ENCODE measurements at places on chromosomes 16 and 17. TPM values are rescaled to one million over a fixed set of nuclear protein-coding genes. Genes with fewer than 3 reads are reported as not detected.
A peak's percentile ranks its signal among the peaks of the same experiment; 100 is the strongest.

The ABCA5 gene
- total RNA-seq: 27.0 TPM

DNA sequence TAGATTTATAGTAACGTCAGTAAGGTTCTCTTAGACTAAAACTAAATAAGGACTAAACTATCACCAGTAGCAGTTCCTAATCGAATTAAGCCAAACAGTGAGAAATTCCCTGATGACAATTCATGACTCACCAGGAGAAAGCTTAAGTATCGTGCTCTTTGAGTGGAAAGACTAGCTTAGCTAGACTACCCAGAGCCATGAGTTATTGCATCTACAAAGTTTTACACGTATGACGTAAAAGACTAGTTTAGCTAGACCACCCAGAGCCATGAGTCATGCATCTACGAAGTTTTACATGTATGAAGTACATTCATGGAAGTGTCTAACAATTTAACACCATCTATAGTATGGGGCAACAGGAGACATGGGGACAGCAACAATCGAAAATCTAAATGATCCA lies 36.6 kb downstream of the UBE2G1 start:
- DNase-seq: no peak

- peak; percentile 75 for DNase-seq
These were observed 167.7 kb upstream of the CIBAR2 start for GRCh38 chr16:85279825-85280545.

DNA sequence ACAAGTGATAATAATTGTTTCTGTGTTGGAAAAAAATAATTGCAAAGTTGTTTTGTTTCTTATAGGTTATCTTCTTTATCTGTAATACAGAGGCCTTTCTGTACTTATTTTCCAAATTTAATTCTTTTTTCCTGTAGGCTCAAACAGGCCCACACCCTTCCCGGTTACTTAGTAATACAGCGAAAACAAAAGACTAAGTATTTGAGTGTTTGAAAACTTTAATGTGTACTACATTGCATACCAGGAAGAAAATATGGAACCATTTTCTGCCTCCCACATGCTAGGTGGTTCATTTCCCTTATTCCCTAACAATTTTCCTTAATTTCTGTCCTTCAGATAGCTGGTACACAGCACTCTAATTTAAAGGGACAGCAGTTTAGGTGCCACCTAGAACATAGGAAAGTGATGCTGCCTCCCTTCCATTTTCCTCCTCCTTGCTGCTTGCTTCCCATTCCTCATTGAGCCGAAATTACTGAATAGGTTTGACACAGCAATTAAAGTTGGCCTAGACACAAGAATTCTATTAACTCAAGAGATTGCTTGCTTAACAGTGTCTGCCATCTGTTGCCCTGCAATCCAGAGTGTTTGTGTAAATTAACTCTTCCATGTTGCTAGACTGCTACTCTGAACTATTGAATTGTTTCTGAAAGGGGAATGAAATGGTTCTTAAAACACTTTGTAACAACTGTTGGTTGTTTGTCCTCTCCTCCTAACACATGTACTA lies 24.2 kb downstream of the CYB5B start:
- no peak for DNase-seq

DNA sequence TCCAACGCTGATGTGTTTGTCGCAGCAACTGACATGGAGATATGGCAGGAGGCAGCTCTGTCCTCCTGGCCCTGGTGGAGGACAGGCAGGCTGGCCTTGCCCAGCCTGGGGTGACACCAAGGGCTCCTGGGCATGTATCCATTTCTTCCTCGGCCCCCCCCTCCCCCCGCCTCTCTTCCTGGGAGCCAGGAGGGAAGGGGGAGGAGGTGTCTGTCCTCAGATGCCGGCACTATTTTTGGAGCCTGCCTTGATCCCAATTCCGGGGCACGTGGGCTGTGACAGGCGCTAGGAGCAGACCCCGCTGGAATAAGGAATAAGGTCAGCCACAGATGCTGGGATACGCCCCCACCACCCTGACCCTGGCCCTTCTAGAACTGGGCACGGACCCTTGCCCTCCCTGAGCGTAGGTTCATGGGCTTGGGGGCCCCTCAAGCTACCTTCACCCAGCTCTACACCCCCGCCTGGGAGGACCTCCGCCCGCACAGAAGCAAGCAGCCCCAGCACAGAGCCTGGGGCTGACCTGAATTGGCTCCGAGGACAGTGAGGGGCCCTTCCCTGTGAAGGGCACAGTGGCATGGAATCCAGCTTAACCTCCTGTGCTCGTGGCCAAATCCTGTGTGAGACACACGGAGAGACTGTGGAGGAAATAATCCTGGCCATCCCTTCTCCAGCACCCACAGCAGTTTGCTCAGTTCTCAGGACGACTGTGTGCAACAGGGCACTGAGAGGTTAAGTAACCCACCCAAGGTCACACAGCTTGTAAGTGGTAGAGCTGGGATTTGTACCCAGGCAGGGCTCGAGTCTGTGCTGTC lies 24.1 kb downstream of the SEC14L5 start:
- DNase-seq: peak; percentile 80

The SMARCE1 gene
- 59.8 TPM for total RNA-seq

GRCh38 chr17:66307257-66307656 lies 4.8 kb downstream of the PRKCA start:
- no peak for DNase-seq

The SMYD4 gene
- total RNA-seq: 6.9 TPM

The TP53TG3D gene
- 0.40 TPM for total RNA-seq

The DRC3 gene
- total RNA-seq: 1.5 TPM

GRCh38 chr17:82444941-82445521 lies 5.5 kb downstream of the CYBC1 start:
- peak; percentile 57 for DNase-seq

The CTU2 gene
- 22.7 TPM for total RNA-seq

DNA sequence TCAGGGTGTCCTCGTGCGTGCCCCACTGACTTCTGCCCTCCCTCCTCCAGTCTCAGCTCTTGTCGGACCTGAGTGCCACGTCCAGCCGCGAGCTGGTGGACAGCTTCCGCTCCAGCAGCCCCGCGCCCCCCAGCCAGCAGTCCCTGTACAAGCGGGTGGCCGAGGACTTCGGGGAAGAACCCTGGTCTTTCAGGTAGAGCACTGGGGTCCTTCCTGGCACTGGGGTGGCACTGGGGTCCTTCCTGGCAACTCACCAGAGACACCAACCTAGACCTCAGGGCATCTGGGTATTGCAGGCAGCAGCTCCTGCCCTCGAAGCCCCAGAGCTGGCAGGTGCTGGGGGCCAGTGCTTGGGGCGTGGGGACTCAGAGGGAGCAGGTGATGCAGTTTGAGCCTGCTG lies 25.0 kb downstream of the SGSH start:
- no peak for DNase-seq

GRCh38 chr16:48218473-48218872 lies 25.6 kb upstream of the LONP2 start:
- DNase-seq: no peak

The MLX gene
- 72.3 TPM for total RNA-seq

The SLC22A31 gene
- not detected for total RNA-seq

The RECQL5 gene
- 14.3 TPM for total RNA-seq

The CRHR1 gene
- not detected for total RNA-seq

- DNase-seq: no peak
These were observed 4.7 kb downstream of the RPL13 start for GRCh38 chr16:89565256-89565505.

DNA sequence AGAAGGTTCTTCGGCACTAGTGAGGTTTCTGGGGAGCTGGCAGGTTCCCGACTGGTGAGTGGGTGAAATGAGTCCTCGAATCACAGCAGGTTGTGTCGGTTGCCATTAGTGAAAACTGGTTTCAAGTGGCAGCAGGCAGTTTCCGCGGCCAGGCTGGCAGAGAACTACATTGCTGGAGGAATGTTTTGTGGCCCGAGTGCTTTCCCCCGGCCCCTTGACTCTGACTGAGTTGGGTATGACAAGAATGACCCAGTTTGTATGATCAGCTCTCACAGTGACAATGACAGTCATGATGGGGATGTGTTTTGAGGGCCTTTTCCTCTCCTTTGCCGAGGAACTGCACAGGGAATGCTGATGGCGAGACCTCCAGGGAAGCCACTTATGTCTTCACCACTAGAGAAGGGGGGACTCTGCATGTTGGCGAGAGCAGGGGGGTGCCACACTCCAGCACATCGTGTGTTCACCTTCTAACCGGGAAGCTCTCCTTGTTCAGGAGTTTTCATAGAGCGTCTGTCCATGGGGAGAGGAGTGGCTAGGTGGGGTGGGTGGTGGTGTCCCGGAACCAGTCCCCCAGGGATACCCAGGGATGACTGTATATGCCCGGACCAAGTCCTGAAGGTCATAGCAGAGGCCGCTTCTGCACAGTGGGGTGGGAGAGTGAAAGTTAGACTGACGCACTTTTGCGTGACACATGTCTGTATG lies 206.0 kb upstream of the CHMP6 start:
- DNase-seq: no peak

The KIAA0513 gene
- total RNA-seq: 9.5 TPM

The DNAH3 gene
- 1.1 TPM for total RNA-seq

- peak; percentile 30 for DNase-seq
These were observed 50.0 kb downstream of the NXN start for GRCh38 chr17:929586-929985.

The ZPBP2 gene
- total RNA-seq: not detected

The DNASE1L2 gene
- total RNA-seq: 0.47 TPM

DNA sequence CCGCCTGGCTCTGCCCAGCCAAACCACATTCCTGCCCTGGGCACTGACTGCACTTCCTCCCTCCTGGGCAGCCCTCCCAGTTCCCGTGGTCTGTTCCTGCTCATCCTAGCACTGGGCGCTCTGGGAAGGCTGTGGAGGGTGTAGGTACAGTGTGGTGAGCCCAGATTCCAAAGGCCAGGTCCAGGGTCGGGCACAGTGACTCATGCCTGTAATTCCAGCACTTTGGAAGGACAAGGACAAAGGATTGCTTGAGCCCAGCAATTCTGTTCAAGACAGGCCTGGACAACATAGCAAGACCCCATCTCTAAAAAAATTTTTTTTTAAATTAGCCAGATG lies 30.6 kb downstream of the C16orf74 start:
- peak; percentile 43 for DNase-seq

DNA sequence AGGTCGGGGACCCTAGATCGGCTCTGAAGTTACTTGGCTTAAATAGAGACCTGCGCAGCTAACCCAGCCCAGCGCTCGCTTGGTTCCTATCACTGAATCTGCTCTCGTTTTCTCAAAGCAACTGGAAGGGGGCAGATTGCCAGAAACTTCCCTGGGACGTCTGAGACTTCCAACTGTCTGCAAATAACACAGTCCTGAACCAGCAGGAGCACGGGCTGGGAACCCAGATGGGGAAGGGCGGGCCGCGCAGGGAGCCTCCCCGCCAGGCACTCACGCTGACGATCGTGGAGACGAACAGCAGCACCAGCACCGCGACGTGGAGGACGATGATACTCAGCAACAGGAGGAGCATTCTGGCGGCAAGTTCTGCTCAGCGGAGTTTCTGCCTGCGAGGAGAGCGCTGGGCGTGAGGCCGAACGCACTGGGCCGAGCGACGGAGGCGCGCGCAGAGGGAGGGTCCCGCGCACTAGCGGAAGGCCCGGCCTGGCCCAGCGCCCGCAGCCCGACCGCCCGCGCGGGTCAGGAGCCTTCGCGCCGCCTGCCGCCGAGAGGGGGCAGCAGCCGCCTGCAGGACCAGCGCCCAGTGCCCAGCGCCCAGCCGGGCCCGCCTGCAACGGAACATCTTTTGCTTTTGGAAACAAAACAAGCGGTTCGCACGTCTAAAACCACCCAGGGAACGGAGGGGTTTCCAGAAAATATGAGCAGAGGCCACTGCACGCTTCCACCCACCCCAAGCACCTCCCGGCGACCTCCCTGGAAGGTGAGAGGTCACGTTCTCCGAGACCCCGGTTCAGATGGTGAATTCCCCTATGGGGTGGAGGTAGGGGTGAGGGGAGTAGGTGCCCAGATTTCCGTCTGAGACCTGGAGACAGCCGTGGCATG lies 4.5 kb downstream of the PMP22 start:
- peak; percentile 96 for DNase-seq

The ABCA8 gene
- total RNA-seq: 38.6 TPM

The C17orf50 gene
- total RNA-seq: not detected

DNA sequence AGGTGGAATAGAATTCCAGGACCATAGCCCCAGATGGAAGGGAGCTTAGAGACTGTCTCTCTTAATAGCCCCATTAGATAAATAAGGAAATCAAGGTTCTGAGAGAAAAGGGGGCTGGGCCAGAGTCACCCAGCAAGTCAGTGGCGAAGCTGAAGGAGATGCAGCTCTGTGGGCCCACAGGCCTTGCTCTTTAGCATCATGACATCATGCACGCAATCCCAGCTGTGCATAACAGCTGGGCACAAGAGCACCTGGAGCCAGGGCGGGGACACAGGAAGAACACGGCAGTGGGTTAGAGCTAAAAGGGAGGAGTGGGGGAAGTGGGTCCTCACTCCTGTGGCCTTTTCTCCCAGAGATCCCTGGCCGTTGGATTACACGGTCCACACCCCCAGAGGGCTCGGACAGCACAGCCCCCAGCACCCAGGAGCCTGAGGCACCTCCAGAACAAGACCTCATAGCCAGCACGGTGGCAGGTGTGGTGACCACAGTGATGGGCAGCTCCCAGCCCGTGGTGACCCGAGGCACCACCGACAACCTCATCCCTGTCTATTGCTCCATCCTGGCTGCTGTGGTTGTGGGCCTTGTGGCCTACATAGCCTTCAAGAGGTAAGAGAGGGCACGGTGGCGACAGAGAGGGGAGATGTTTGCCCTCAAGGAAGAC lies 15.1 kb downstream of the NGFR start:
- DNase-seq: no peak

DNA sequence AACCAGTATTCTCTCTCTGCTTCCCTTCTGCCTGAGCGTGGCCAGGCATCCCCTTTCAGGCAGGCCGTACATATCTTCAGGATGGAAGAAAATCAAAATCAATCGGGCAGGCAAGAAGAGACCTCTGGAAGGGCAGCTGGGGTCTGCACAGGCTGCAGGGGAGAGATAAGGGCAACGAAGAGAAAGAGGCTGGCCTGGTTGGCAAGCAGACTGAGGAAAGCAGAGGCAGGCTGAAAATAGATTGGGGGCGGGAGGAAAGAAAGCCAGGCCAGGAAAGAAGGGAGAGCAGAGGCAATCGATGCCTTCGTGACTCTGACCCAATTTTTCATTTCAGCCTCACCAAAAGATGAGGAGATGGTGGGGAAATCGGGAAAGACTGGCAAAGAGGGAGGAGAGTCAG lies 18.1 kb downstream of the PIPOX start:
- DNase-seq: peak; percentile 18

The SPEM1 gene
- total RNA-seq: not detected

The KRTAP3-1 gene
- total RNA-seq: not detected

- no peak for DNase-seq
These were observed 186.0 kb upstream of the PIRT start for GRCh38 chr17:11023639-11024479.

The HOXB7 gene
- total RNA-seq: 0.30 TPM

DNA sequence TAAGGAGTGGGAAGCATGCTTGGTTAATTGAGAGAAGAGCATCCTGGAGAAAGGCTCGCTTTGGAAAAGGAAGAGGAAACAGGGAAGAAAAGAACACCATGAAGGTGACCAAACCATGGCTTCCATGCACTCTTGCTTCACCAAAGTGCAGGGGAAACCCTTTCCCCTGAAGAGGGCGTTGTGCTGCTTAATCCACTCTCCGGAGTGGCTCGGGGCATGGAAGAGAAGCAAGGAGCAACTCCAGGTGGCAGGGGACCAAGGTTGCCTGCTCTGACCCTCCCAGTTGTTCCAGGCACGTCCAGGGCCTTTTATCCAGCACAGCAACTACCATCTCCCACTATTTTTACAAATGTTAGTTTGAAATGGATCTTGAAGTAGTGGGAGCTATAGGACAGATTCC lies 108.1 kb downstream of the STX8 start:
- peak; percentile 33 for DNase-seq

All from left ventricle myocardium superior (tissue), 1 donor.